A549 treated with AZD2906 at 1 μM for 4 hours (cell line): ENCODE measurements at places on chromosomes 13 and 19. TPM values are rescaled to one million over a fixed set of nuclear protein-coding genes. Genes with fewer than 3 reads are reported as not detected.

Gene UBE2L5
- total RNA-seq = not detected in 5 replicates

Gene C19orf38
- 0.10 to 0.13 TPM in 2 of 5 replicates, not detected in the others for total RNA-seq

Gene DUS3L
- 26.9 to 31.9 TPM (median 28.5 TPM) in 5 replicates for total RNA-seq

Gene ODAD3
- 0.92 to 1.4 TPM (median 1.3 TPM) in 5 replicates for total RNA-seq

Gene IL17D
- 0.99 to 1.5 TPM (median 1.2 TPM) in 5 replicates for total RNA-seq

Gene ACP7
- total RNA-seq = 0.05 to 0.10 TPM (median 0.05 TPM) in 4 of 5 replicates, not detected in the other

Gene IL4I1
- total RNA-seq = 0.74 to 0.86 TPM (median 0.79 TPM) in 5 replicates
